Retinal pigment epithelial cell (primary cell): ENCODE measurements at places on chromosomes 3 and 15.

DNA sequence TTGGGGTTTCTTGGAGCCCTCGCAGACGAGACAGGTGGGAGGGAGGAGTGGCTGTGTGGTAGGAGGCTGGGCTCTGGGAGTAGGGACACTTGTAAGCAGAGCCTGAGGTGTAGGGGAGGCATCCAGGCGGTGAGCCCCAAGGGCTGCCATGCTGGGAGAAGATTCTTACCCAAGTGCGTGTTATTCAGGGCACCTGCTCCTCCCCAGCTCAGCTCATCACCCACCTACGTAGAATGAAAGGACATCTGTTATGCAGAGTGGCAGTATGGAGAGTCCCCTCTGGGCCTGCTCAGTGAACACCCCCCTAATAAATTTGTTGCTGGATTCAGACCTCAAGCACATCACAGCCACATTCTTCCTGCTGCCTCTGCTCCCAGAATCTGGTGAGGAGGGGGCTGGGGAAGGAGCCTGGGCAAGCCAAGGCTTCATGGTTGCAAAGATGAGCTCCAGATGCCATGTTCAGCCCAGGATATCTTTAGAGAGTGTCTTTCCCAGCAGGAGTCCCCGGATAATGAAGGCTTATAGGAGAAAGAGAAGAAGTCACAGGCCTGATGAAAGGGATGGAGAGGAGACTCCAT, 261.8 kb downstream of the EPHB1 start:
- DNase-seq = no peak

DNA sequence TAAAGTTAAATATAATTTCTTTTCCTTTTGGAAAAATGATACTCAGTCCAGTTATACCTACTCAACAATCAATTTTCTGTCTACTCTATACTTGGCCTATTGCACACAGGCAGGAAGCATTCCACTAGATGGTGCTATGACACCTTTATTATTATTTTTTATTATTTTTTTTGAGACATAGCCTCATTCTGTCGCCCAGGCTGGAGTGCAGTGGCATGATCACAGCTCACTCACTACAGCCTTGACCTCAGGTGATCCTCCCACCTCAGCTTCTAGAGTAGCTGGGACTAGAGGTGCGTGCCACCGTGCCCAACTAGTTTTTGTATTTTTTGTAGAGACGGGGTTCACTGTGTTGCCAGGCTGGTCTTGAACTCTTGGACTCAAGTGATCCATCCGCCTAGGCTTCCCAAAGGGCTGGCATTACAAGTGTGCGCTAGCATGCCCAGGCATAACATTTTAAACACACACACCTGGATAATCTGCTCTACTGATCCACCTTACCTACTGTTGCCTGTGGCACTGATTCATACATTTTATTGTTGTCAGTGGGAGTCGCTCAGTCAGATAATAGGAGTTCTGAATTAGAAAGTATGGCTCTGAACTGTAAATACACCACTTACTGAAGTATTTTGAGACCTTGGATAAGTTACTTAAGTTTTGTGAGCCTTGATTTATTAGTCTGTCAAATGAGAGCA, 56.2 kb downstream of the EIF3J start:
- no peak for DNase-seq

- no peak for DNase-seq
These were observed 3.2 kb upstream of the CPN2 start for GRCh38 chr3:194354315-194354714.

- no peak for DNase-seq
These were observed 63.1 kb downstream of the B3GALNT1 start for GRCh38 chr3:161042023-161042501.

DNA sequence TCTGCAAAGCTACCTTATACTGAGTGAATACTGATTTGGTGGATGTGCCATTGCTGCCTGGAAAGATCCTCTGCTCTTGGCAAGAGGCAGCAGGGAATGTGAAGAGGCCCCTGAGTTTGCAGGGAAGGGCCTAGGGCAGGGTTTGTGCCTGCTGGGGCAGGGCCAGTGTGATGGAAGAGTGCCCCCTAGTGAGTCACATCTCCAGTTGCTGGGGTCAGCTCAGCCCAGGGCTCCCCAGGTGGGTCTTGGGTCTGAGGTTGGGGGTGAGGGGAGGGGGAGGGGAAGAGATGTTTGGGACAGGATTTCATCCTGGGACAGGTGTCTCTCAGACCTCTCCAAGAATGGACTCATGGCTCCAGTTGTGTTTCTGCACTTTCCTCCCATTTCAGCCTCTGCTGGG, 4.1 kb upstream of the AMOTL2 start:
- DNase-seq = no peak

DNA sequence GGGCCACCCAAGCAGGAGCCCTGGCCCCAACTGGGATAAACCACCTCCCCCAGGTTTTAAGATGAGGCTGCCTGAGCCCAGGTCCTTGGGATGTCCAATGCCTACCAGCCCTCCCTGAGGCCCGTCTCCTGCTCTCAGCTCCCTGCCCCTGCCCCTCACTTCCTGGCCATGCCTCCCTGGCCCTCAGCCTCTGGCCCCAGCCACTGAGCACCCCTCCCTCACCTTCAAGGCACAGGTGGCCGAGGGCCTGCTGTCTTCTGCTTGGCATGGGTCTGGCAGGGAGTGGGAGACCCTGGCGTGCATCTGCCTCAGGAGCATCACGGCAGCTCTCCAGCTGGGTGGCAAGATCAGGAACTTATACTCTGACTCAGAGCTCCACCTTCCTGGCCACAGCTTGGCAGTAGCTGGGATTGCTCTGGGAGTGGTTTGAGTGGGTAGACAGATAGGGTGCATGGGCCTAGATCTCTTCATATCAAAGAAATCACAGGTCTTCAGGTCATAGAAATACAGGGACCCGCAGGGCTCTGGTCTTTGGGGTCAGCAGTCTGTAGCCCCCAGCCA, at the start of gene PLA2G4E:
Gene PLA2G4E, minus strand, starts transcription at position 330 of the 561 bp plus-strand sequence. Its CDS starts 12 bp downstream, at position 318.
- DNase-seq = no peak

GRCh38 chr3:58693940-58694850, 27.6 kb upstream of the FAM3D start:
- DNase-seq = no peak

DNA sequence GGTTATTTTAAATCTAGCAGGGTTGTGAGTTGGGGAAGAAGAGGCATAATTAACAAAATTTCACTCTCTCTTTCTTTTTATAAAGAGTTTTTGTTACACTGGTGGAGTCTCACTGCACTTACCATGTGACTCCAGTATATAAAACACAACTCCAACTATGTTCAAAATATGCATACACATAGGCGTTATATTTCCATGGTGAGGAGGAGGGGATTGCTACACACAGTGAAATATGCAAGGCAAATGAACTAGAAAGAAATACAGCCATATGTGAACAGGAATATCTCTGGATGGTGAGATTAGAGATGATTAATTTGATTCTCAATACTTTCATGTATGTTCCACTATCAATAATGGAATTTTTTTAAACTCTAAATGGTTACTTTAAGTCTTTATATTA, 385.0 kb downstream of the MAGI1 start:
- no peak for DNase-seq

DNA sequence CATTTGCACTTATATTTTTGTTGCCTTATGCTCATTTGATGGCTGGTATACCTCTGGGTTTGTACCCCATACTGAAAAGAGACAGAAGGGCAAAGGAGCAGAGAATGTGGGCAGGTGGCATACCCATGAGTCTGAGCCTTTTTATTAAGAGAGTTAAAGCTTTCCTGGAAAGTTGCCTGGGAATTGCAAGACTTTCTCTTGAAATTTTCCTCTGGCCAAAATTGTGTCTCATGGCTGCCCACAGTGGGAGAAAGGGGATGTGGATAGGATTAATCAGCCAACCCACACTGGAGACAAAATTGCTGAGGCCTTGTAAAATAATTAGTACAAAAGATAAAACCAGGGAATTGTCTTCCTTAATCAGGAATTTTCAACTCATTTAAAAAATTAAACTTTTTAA, 8.2 kb upstream of the NMD3 start:
- no peak for DNase-seq

DNA sequence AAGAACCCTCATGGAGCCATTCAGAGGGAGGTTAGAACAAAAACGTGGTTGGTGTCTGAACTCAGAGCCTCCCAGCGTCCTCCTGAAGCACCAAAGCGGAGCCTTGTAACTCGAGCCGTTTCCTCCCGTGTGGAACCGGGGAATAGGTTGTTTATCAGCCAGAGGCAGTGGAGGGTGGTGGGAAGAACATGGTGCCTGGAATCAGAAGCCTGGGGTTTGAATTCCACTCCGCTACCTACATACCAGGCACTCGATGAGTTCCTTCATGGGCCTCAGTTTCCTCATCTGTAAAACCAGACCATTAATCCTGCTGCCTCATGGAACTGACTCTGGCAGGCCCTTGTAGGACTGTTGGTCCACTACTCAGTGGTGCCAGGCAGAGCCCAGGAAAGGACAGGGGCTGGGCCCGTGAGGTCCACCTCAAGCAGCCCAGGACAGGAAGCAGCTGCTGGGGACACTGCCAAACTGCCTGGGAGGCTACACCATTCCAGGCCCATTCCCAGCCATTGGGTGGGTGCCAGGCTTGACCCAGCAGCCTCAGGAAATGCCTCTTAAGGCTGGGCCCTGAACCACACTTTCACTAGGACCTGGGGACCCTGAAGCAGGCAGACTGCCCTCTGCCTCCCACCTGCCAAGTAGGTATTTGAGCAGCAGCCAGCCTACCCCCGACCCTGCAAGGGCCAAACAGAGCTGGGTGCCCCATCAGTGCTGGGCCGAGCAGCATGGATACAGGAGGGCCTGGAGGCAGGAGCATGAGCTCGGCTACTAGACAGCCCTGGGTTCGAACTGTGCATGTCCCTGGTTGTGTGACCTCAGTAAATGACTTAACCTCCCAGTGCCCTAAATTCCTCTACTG, 33.4 kb downstream of the PRKCD start:
- no peak for DNase-seq

- no peak for DNase-seq
These were observed 109.1 kb upstream of the MDFIC2 start for GRCh38 chr3:70421506-70421905.

DNA sequence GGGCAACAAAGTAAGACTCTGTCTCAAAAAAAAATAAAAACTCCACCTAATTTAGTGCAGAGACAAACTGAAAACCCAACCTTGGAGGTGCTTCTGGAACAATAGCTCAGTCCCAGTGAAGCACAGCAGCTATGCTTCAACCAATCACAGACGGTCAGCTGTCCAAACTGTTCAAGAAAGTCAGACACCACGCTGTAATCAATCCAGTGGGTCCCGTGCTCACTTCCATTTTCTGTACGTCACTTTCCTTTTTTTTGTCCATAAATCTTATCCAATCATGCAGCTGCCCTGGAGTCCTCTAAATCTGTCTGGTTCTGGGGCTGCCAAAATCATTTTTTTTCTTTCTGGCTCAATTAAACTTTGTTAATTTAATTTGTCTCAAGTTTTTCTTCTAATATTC, 93.6 kb upstream of the FAM174B start:
- no peak for DNase-seq

- no peak for DNase-seq
These were observed 50.2 kb downstream of the EPHB3 start for GRCh38 chr3:184611607-184612281.

DNA sequence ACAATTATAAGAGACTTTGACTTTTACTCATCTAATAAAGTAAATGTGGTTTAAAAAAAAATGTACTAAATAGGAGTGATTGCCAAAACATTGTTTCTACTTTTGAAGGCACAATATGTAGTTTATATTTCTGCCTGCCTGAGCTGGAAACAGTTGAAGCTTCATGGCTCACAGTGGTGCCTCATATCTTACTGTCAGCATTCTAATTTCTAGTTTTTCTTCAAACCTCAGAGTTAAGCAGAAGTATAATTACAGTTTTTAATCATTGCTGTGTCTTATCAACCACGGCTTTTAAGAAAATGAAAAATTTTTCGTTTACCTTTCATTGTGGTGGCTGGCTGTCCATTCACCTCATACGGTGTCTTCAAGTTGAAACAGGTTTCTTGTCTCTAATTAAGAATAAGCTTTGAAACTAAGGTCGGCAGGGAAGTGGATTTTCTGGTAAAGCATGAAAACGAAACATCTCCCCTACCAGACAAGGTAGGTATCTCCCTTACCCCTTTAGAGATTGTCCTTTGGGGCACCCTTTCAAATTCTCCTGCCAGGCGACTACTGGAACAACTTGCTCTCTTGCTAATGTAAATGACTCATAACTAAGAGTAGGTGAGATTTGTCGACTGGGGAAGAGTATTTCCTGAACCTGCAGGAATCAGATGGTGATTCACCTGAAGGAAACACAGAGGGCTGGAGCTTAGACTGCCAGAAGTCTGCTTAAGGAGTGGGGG, at the start of gene GPR87:
Gene GPR87, minus strand, starts transcription at position 554 of the 725 bp plus-strand sequence. CDS start 16,720 bp downstream, outside the sequence.
- DNase-seq = no peak

GRCh38 chr15:70517194-70517590, 246.2 kb downstream of the UACA start:
- DNase-seq = no peak

DNA sequence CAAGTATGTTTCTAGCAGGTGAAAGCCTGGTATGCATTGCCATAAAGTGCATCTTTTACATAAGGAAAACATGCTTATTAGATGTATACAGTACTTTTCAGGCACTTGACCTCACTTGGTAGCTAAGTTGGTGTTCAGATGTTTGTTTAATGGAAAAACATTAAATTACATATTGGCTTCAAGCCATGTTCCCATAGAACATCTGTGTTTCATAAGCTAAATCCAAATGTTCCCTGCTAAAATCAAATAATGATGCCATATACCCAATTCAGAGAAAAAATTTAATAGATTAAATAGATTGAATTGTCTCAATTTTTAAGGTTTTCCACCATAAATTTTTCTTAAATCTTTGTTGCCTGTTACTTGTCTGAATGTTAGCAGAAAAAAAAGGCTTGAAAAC, 19.1 kb upstream of the RPL22L1 start:
- DNase-seq = no peak

GRCh38 chr3:138800248-138800647, 34.5 kb downstream of the PIK3CB start:
- no peak for DNase-seq

GRCh38 chr15:42736178-42736792, 643 bp downstream of the CDAN1 start:
- DNase-seq = no peak

- no peak for DNase-seq
These were observed 46.1 kb downstream of the IQSEC1 start for GRCh38 chr3:13027154-13027553.

- DNase-seq = no peak
These were observed 27.6 kb downstream of the SLC9A9 start for GRCh38 chr3:143820466-143821221.

DNA sequence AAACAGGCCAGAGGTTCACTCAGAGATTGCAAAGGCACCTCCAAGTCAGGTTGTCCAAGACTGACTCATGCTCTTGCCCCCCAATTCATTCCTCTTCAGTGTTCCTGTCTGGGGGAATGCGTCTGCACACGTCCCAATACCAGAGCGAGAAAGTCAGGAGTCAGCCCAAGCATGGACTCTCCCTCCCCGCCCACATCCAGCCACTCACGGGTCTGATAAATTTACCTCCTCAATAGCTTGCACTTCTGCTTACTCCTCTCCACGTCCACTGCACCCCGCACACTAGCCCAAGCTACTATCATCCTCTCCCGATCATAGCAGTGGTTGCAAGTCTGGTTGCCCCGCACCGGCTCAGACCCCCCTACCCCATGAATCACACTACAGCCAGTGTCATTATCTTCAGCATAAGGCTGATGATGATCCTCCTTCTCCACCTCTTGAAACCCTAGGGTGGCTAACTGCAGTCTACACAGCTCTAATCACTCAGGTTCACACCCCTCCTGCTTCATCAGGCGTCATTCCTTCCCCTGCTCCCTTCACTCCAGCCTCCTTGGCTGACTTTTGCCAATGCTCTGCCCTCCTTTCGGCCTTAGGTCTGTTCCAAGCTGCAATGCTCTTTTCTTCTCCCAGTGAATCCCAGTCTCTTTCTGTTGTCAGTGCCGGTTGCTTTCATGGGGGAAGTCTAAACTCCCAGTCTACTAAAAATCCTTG, 27.6 kb upstream of the MYO1E start:
- DNase-seq = no peak

GRCh38 chr3:117687096-117687495, 977.5 kb downstream of the TUSC7 start:
- no peak for DNase-seq
